Activated T-helper 1 cell treated with anti-CD3 and anti-CD28 coated beads, Interleukin-2, amount 50 U/mL, for 16 hours (primary cell): ENCODE measurements at places on chromosomes 2 and 18.

- no peak for DNase-seq
Observed at GRCh38 chr18:39424261-39424660, 1858.7 kb upstream of the CELF4 start.

GRCh38 chr18:75164479-75164878 is 44.5 kb downstream of the PTGR3 start:
- no peak for DNase-seq

- DNase-seq, result no peak
Observed at GRCh38 chr18:57775937-57776336, 27.2 kb downstream of the ATP8B1 start.

DNA sequence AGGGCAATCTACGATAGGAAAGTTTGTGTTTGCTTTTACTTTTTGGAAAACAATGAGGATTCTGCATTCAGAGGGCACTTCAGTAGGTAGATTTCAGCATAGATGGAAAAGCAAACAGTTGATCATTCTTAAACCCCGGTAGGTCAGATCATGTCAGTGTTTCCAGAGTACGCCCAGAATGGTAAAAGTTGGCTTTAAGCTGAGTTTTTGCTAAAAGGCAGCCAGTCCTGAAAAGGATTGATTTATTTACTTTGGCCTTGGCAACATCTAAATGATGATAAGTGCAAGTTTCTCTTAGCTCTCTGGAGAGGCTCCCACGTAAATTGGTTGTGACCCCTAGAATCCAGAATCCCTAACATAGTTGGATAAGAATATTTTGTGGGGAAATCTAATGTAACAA is 168.0 kb downstream of the DIS3L2 start:
- no peak for DNase-seq

DNA sequence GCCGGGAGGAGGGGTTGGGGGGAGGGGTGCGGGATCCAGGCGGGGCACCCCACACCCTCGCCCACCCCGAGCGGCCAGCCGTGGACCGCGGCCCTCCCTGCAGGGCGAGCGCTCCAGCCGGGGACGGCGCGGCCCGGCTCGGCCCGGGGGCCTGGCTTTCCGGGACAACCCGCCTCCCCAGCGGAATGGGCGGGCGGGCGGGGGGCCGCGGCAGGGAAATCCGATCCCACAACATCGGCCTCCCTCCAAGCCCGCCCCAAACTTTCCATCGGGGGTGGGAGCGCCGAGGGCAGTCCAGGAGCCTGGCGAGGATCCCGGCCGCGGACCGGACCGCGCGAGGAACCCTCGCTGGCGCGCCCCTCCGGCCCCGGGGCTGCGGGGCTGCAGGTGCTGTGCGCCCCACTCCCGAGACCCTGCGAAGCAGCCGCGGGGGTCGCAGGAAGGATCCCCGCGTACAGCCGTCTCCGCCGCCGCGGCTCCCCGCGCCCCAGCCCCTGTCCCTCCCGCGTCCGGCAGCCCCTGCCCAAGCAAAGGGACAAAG is 529 bp downstream of the SEMA4C start:
- no peak for DNase-seq

GRCh38 chr2:213057977-213058376 is 93.4 kb downstream of the IKZF2 start:
- DNase-seq, result no peak

GRCh38 chr2:47564129-47564528 is 161.2 kb downstream of the MSH2 start:
- no peak for DNase-seq
